Activated T-cell treated with anti-CD3 and anti-CD28 coated beads for 1 hour (primary cell): ENCODE measurements at places on chromosomes 7 and 10.

DNA sequence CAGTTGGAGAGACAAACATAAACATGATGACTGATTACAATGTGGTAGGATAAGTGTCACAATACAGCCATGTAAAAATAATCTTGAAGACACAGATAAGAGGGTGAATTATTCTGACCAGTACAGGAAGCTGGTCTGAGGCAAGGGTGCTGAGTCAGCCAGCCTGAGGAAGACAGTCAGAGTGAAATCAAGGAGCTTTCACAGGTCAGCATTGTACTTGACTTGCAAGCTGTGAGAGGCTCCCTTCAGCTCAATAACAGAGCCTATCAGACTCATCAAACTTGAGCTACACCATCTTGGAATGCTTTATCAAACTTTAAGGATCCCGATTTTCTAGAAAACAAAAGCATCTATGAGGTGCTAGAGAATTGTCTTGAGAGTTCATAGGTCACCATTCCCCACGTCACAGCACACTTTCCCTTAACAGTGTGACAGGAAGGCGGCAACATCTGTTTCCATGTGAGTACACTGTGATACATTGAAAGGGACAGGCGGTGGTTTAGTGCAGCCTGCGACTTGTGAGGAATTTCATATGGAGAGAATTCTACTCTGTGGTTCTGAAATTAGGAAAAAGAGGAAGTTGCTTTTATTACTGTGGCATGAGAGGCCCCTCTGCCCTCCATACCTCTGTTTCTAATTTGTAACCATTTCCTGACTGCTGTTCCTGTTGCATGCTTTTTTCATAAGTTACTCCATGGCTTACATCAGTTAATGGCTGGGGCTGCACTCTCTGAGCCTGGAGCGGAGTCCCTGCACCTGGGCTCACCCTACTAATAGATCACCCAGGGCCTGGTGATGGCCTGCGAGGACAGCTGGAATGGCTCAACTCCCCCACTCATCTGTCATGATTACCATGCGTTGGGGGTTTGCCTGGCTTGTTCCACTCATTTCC is 417.1 kb downstream of the SUGCT start:
- no peak for DNase-seq

- DNase-seq = no peak
These were observed 11.2 kb downstream of the SFTPD start for GRCh38 chr10:79937701-79938151.

GRCh38 chr7:1284743-1285458 is 52.2 kb downstream of the UNCX start:
- DNase-seq = no peak

- DNase-seq = no peak
These were observed 2.3 kb downstream of the ABCB1 start for GRCh38 chr7:87598234-87599009.

DNA sequence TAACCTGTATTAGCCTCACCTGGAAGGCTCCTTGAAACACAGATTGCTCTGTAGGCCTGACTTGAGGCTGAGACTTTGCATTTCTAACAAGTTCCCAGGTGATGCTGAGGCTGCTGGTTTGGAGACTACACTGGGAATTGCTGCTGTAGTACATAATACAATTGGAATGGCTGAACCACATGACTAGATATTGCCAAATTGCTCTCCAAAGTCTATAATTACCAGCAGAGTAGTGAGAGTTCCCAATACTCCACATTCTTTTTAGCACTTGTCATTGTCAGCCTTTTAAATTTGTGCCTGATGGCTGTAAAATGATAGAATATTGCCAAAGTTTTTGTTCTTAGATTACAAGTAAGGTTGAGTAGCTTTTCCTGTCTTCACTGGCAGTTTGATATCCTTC is 39.9 kb downstream of the PLEKHA8 start:
- no peak for DNase-seq

- DNase-seq = no peak
These were observed 123.5 kb upstream of the ZNF32 start for GRCh38 chr10:43772171-43772570.

DNA sequence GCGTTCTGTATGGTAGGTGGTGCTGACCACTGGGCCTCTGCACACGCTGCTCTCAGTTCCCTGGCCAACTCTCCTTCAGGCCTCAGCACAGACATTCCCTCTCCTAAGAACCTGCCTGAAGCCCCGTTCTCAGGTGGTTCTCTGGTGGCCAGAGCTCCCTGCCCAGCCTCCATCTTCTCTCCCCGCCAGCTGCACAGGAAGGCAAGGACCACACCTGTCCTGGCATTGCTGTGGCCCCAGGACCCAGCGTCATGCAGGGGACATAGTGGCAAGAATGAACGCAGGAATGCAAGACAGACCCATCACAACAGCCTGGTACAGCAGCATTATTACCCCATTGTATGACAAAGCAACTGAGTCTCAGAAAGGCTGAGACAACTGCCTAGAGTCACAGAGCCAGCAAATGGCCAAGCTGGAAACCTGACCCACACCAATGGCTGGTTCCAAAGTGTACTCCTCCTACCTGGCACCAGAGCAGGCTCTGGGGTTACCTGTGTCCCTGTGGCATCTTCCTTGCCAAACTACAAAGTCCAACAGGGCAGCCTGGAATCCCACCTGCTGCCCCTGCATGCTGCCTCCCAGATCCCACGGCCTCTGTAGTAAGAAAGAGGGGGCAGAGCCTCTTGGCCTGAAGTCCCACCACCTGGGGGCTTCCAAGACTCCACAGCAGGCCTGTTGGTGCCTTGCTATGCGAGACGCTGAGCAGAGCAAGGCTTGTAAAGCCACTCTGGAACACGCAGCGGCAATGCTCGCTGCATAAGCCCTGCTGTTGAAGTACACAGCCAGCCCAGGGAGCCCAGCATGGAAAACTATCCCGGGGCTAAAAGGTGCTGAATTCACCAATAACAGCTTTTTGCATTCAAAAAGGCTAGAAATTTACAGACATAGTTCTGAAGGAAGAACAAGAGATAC is 73.3 kb downstream of the CHST15 start:
- DNase-seq = no peak

GRCh38 chr7:83806538-83806937 is 157.6 kb upstream of the SEMA3E start:
- no peak for DNase-seq

DNA sequence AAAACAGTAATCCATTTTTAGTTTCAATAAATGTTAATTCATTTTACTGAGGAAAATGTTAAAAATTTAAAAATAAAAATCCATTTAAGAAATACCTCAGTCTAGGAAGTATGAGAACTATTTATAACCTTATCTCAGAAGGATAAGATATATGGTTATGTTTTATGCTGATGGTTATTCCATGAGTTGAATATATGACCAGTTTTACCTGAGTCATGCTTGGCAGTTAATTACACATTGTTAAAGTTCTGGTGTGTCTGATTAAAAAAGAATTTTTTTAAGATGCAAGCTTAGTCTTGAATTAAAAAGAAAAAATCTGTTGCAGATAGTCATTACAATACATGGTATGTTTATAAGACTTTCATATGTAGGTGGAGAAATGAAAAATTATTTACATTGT is 191.7 kb downstream of the ARL4A start:
- DNase-seq = no peak

DNA sequence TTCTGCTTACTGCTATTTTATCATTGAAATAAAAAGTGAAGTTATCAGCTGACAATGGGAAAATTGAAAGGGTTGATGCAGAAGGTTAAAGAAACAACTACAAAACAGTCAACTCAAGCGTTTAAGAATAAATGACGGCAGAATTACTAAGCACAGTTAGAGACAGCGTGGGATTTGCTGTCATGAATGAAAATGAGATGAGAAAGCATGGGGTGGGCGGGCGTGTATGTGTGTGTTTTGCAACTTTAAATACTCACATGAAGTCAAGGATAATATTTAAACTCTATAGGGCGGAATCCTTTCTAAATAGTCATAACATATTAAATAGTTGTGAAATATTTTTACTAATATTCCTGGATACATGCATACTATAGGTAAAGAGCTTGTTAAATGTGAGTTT is 450.8 kb downstream of the ETV1 start:
- DNase-seq = no peak

DNA sequence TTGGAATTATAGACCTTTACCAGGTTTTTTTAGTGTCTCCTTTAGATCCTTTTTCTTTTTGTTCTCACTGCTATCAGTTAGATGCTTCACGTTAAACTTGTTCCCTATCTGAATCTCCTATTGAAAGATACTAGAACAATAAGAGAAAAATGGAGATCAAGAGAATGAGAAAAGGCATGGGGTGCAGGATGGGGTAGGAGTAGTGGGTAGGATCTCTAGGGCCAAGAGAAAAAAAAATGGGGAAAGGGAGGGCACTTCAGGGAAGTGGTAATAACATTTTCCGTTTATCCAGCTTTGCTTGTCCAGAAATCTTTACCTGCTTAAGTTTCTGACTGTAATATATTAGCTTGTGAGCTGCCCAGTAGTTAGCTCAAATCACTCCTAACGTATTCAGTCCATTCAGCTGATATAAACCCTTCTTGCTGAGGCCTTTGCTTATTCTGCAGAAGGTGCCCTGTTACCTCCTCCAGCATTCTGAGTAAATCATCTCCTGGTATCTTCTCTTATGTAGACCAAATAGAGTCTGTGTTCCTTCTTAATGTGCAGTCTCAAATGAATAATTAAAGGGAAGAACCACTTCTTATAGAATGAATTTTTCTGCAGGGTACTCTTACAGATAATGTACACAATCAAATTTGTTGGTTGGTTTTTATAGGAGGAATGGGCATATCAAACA is 69.7 kb downstream of the ZNRF2 start:
- no peak for DNase-seq

DNA sequence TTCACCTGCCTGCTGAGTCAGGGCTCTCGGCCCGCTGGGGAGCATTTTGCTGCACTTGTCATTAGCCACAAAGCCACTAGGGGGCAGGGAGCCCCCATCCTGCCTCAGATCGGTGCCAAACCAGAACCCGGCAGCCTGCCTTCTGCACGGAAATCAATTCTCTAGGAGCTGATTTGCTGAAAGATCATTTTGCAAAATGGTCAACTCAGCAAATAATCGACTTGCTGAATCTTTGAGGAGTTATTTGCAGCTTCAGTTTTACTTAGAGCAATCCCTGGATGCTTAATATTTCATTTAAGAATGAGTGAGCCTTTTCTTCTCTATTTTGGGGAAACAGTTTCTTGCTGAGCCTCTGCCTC is 1.7 kb upstream of the GIMAP8 start:
- DNase-seq = peak; percentile 81

GRCh38 chr7:82442492-82443035 is 1.0 kb downstream of the CACNA2D1 start:
- DNase-seq = no peak

GRCh38 chr7:37431413-37431812 is 17.3 kb downstream of the ELMO1 start:
- no peak for DNase-seq
